Stimulated activated CD8-positive, alpha-beta memory T cell treated with anti-CD3 and anti-CD28 coated beads, Interleukin-4, amount 100 ng/mL, for 24 hours (primary cell): ENCODE measurements at places on chromosomes 5 and 9.
A peak's percentile ranks its signal among the peaks of the same experiment; 100 is the strongest.

DNA sequence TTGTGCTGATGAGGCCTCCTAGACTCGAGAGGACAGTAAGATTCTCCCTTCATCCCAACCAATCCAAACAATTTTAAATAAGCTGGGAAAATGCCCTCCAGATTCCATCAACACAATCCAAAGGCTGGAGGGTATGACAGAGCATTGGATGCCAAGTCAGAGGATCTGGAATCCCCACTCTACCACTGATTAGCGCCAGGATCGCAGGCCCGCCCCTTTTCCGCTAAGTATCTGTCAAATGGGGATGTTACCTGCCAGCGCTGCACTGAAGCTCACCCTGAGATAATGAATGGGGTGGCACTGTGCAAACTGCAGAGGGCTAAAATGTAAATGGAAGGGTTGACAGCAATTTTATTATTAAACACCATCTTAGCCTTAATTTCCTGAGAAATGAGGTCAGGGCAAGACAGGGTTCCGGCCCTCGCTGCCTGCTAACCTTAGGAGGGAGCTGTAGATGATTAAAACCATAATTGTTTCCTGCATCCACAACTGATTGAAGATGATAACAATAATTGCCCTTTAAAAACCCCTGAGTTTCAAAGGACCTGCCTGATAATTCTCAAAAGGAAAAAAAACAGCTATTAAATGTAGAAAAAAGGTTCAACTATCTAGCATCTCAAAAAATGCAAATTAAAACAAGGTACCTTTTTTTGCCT, 31.6 kb upstream of the GABBR2 start:
- DNase-seq = no peak

DNA sequence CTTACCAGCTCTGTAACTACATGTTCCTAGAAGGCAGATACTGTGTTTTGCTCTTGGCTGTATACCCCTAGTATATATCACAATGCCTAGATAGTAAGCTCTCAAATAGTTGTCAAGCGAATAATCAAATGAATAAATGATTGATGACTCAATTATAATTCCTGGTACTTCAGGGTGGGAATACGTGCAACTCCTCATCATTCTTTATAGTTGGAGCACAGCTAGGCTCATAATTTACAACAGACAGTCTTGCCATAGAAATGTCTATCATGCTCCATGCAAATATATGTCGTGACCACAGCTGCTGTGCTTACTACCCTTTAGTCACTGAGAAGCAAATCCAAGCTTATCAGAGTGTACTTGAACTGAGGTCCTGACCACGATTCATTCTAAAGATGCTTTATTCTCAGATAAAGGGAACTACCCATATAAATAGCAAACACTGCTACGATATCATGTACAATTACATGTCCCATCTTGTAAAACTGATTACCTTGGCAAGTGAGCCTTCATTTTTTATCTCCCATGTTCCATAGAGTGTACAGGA, 52.1 kb downstream of the STRBP start:
- DNase-seq = no peak

- DNase-seq = no peak
Observed at GRCh38 chr5:27818888-27819287, 780.5 kb upstream of the CDH9 start.

GRCh38 chr5:20044460-20044859, 56.5 kb upstream of the CDH18 start:
- DNase-seq = no peak

DNA sequence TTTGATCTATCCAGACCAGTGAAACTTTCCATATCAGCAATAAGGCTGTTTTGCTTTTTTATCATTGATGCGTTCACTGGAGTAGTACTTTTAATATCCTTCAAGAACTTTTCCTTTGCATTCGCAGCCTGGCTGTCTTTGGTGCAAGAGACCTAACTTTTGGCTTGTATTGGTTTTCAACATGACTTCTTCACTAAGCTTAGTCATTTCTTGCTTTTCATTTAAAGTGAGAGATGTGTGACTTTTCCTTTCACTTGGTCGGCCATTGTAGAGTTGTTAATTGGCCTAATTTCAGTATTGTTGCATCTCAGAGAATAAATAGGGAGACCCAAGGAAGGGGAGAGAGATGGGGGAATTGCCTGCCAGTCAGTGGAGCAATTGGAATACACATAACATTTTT, 26.4 kb upstream of the CMYA5 start:
- DNase-seq = no peak

GRCh38 chr9:591292-591691, 250.2 kb upstream of the DMRT1 start:
- DNase-seq = no peak

GRCh38 chr5:153373130-153373498, 117.4 kb upstream of the GRIA1 start:
- DNase-seq = no peak

DNA sequence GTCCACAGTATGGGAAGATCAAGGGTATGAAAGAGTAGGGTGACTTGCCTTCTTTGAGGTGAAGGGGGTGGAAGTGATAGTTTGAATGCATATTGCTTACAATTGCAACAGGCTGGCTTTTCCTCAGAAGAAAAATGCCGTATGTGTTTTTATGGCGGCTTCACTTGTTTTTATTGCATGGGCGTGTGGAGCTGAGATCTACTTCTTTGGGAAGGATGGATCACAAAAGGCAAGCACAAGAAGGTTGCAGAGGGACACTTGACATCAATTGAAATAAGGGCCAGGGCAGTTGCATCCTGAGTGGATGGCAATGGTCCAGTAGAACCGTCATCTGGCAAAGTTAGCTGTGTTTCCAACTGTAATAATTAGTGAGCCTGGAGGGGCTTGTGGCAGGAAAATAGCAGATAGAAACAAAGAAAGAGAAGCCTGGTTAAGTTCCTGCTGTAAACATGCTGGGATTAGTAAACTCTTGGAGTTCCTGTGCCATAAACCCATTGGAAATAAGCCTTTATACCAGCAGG, 138.4 kb downstream of the NTRK2 start:
- no peak for DNase-seq

GRCh38 chr5:149035372-149035790, 27.5 kb downstream of the SH3TC2 start:
- peak; percentile 55 for DNase-seq

DNA sequence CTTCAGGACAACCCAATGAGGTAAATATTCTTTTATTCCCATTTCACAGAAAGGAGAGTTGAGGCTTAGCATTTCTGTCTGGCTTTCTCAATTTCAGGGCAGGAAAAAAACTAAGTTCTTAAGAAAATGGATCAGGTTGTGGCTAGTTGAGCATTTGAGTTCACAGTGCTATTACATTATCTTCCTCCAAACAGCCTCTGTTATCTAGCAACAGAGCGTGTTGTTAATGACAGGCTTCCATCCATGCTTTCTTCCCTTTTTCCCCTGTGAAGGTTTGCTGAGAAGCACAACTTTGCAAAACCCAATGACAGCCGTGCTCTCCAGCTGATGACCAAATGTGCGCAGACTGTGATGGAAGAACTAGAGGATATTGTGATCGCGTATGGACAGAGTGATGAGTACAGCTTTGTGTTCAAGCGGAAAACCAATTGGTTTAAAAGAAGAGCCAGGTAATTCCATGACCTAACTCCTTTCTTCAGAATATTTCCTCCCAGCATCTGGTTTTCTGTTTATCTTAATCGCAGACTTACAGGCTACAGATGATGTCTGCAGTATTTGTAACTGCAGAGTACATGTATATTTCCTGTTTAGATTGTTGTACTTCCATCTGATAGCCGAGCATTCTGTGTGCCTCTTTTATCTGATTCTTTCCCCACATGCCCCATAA, 1.5 kb downstream of the THG1L start:
- DNase-seq = no peak
